Activated naive CD8-positive, alpha-beta T cell treated with anti-CD3 and anti-CD28 coated beads, Interleukin-2, amount 50 U/mL, for 16 hours (primary cell): ENCODE measurements at places on chromosomes 13 and 19.

- no peak for DNase-seq
Measured at GRCh38 chr19:7010722-7011593, 10.3 kb downstream of the MBD3L2B start.

DNA sequence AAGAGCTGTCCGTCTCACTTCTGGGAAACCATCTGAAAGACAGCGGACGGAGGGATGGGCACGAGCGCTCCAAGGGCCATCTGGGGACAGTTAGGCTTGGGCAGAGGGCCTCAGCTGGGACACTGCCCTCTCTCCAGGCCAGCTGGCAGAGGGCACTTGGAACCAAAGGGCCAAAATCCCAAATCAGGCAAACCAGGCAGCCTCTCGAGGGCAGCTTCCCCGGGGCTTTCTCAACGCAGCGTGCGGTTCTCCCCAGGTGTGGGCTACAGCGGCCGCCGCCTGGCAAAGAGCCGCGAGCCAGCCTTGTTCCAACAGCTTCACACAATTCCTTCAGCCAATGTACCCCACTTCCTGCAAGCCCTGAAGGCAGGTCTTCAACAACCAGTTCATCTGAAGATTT lies 5.0 kb downstream of the MLLT1 start:
- no peak for DNase-seq

GRCh38 chr13:102310691-102311418 lies 91.0 kb downstream of the FGF14 start:
- no peak for DNase-seq

DNA sequence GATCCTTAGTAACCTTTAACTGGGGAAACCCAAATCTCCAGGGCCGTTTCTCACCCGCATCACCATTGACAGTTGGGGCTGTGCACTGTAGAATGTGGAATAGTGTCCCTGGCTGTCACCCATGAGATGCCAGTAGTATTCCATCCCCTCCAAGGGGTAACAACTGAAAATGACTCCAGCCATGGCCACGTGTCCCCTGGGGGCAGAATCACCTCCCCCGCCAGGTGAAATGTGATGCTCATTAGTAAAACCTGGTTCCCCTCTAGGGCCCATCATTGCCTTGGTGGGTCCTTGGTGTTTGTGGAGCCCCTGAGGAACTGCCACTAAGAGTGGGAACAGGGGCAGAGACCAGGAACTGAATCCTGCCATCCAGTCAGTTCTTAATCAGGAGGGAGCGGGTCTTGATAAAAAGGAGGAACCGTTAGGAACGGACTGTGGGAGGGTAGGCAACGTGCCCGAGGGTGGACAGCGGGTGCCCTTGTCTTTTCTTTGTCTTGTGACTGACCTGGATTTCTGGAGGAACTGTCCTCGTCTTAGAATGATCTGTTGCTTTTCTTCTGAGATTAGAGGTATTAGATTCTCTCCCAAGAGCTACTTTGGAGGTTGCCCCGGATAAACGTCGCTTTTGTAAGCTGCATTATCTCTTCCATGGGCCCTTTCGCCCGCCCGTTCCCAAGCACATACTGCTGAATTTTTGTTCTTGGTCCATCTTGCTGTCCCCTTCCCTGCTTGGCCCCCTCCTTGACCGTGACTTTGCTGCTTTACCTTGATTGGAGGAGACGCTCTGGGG lies 3.5 kb downstream of the MYO9B start:
- DNase-seq, result no peak

- no peak for DNase-seq
Measured at GRCh38 chr13:46795321-46795720, 1.6 kb downstream of the ESD start.

DNA sequence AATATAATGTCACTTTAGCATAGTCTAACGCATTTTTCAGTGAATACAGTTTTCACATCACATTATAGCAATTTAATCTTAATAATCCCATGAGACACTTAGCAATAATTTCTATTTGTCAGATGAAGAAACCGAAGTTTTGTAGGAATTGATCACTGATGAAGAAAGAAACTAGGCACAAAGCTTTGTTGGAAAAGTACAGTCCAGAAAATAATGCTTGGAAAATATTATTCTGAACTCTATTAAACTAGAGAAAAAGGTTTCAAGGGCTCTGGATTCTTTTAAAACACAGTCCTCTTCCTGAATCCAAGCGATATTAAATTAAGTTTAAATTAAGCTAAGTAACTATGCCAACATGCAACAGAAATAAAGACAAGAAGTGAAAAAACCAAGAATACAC lies 62.2 kb downstream of the DCLK1 start:
- DNase-seq, result no peak

DNA sequence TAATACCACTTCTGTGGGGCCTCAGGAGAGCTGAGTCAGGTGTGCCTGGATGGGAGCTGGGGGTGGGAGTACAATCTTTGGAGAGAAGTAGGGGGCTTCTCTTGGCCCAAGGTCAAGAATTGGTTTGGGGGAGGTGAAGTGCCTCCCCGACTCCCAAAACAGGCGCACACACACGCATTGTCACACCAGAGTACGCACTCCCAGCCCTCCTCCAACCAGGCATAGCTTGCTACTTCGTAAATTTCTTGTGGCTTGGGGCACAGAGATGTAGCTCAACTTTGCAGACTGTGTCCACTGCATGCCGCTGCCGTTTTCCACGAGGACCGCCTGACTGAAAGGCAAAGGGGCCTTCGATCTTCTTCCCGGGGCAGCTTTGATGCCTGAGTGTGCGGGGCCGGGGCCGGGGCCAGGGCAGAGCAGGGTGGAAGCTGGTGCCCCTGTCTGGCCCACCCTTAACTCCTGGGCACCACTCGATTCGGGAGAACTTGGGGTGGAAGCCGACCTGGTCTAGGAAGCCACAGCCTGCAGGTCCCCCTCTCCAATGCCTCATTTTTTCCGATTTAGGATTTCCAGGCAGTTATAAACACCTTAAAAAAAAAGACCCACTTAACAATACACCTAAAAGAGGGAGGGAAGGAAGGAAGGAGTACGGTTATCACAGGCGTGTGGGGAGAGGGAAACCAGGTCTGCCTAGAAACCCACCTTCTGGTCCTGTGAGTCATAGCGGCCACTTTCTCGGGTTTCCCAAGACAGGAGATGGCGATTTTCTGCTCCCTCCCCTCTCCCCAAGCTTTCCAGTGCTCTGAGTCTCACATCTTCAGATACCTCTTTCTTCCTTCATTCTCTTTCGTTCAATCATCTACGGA lies 5.8 kb upstream of the TSHZ3 start:
- DNase-seq, result no peak

DNA sequence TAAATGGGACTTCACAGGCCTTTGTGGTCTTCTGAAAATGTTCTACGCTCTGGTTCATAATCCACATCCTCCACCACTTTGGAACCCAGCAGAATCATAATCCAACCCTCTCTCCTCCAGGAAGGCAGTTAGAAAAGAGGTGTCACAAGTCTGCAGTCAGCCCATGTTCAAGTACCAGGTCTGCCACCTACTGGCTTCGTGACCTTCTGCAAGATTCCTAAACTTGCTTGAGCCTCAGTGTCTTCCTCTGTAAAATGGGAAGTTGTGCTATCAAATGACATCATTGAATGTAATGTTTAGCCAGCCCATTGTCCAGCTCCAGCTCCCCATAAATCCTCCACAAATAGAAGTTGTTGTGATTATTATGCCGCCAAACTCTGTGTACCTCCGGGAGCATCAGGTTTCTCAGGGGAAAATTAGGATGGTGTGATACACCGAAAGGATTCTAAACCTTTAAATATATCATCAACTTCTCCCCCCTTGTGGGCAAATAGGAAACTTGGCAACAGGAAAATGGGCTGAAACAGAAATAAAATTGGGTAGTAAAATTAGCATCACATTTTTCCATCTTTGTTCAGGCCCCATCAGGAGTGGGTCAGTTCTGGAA lies 109.7 kb downstream of the NUFIP1 start:
- no peak for DNase-seq

- no peak for DNase-seq
Measured at GRCh38 chr19:11227195-11227886, 12.1 kb upstream of the ANGPTL8 start.

GRCh38 chr19:10517760-10518443 lies 655 bp upstream of the S1PR5 start:
- no peak for DNase-seq

- no peak for DNase-seq
Measured at GRCh38 chr13:21402586-21403307, 56.4 kb downstream of the ZDHHC20 start.

- no peak for DNase-seq
Measured at GRCh38 chr13:20312292-20312691, 80.2 kb upstream of the GJB6 start.

GRCh38 chr13:25689539-25689938 lies 317.8 kb downstream of the ATP8A2 start:
- no peak for DNase-seq

DNA sequence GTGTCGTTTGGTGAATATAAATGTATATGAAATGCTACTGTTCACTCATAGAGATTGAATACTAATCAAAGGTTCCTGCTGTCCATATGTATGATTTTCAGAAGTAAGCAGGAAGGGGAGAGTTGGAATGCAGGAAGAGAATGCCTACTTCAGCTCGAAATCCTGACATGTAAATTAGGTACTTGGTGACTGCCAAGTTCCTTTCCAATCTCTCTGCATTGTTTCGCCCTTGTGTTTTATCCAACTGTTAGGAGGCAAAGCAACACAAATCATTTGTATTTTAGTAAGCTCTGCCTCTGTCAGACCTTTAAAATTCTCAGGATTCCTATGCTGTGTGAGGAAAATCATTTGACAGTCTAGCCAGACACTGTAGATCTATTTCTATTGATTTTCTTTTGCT lies 9.0 kb downstream of the STARD13 start:
- DNase-seq, result no peak

DNA sequence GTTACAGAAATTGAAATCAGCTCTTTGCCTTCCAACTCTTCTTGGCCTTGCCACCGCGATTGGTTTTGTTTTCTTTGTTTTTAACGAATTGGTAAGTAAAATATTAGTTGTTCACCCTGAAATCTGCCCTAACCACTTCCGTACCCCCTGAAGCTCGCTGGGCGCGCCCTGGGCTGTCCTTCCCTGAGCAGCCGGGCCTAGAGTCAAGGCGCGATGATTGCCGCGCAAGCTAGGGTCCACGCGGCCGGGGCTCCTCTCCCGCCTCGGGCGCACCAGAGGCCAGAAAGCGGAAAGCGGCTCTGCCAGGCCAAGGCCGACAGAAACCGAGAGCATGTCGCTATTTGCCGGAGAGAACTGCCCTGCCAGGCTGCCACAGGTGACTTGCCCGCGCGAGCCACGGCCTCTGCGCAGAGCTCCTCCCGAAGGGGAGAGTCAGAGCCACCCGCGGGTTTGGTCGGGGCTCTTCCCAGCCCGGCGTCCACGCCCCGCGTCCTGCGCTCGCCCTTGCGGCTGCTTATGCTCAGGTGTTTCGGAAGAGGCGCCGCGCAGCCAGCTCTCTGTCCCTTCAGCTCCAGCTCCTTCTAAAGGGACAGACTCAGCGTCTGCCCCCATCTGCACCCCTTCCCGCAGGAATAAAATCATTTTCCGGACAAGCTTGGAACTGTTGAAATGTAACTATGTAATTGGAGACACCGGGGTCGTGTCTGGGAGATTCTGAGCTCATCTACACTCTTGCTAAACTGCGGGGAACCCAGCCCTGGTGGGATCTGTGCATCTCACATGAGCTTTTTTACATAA lies 6.6 kb upstream of the CDX2 start:
- no peak for DNase-seq

DNA sequence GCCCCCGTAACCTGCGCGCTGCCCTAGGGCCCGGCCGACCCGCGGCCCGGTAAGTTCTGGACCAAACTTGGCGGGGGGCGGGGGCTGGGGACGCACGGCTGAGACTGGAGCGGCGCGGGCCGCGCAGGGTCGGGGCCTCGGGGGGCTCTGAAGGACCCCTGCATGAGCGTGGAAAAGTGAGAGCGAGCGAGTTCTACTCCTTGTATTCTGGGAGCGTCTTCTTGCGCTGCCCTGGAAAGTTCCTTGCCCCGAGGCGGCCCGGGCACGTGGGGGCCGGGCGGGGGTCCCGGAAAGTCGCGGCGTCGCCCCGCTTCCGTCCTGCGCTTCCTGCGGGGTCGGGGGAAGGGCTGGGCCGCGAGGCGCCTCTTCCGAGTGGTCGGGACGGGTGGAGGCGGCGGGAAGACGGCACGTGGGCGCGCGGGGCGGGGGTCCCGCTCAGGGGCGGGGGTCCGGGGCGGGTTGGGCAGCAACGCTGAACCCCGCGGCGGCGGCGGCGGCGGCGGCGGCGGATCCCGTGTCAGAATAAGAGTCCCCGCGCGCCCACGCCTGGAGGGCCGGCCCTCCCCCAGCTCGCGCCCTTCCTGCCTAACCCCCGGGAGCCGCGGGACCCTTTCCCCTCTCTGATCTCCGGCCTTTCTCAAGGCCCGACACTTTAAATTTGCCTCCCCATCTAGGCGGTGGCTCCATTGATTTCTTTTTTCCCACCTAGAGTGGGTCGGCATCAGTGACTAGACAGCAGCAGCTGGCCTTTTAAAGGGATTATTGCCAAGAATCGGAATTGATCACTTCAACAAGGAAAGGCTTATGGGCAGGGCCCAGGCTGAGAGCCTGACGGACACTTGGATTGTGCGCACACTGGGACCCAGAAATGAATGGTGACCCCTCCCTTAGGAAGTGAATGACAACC lies 749 bp downstream of the GATAD2A start:
- no peak for DNase-seq

DNA sequence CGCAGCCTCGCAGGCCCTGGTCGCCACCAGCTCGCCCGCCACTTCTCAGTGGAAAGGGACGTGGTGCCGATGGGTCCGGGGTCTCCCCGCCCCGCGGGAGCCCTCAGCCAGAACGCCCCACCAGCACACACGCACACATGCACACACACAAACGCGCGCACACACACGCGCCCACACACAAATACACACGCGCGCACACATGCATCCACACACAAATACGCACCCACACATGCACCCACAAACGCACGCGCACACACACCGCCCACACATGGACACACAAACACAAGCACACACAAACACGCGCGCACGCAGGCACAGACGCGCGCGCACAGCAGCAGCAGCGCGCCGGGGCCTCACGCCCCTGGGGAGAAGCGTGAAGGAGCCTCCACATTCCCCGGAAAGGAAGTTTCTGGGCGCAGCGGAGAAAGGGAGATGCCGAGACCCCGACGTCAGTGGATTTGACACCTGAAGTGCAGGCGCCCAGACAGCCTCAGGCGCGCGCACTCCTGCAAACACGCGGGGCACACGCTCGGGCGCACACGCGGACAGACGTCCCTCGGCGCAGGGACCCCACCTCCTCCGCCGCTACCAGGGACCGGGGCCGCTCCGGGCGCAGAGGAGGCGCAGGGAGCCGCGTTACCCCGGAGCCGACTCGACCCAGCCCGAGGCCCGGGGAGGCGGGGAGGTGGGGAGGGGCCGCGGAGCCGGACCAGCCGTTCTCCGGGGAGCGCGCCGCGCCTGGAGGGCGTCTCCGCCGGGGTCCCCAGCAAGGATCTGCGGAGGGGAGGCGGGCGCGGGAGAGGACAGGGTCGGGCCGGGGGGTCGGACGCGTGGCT lies 622 bp downstream of the RASA3 start:
- DNase-seq, result no peak

GRCh38 chr19:2641332-2641698 lies 61.2 kb downstream of the GNG7 start:
- no peak for DNase-seq

GRCh38 chr13:80477661-80478443 lies 136.9 kb upstream of the SPRY2 start:
- DNase-seq, result no peak
